ENCODE measurements at places on chromosomes 3 and 15.

DNA sequence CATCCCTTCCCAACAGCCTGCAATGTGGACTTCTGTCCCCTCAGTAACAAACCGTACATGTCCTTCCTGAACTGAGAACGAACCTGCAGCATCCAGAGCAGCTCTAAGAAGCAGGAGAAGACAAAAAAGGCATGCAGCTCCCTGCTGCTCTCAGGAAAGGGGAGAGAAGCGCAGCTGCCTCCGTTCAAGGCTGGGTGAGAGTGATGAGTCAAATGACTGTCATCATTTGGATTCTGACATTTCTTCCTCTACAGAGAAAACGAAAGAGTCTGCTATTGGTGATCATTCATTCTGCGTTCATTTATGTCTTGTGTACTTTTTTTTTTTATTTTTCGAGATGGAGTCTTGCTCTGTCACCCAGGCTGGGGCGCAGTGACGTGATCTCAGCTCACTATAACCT, 677.8 kb downstream of the FHIT start:
- DNase-seq: no peak

- DNase-seq: no peak
Observed at GRCh38 chr3:126798521-126798920, 94.5 kb downstream of the CHCHD6 start.

GRCh38 chr3:156474560-156475389, 80.1 kb downstream of the SSR3 start:
- no peak for DNase-seq

GRCh38 chr3:190279690-190280089, 42.6 kb downstream of the CLDN1 start:
- DNase-seq: no peak

DNA sequence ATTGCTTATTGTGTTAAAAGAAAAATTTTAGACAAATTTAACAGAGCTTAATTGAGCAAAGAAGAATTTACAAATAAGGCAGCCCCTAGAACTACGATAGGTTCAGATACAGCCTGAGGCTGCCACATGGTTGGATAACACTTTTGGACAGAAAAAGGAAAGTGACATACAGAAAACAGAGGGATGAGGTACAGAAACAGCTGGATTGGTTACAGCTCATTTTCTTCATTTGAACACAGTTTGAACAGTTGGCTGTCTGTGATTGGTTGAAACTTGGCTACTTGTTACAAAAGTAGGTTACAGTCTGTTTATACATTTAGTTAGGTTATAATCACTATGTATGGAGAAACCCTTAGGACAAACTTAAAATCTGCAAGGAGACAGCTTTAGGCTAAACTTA, 46.0 kb downstream of the STARD9 start:
- no peak for DNase-seq

Measured in activated CD4-positive, alpha-beta T cell treated with anti-CD3 and anti-CD28 coated beads for 24 hours (primary cell).